ENCODE measurements at places on chromosomes 4 and X. TPM values are rescaled to one million over a fixed set of nuclear protein-coding genes. Genes with fewer than 3 reads are reported as not detected.

Gene DCAF4L1
- 0.38 TPM for total RNA-seq

Gene PF4V1
- not detected for total RNA-seq

Gene ANTXR2
- total RNA-seq: 67.4 TPM

Gene CXCR3
- total RNA-seq: 1.6 TPM

Gene SMIM20
- total RNA-seq: 25.2 TPM

Gene MAP3K15
- 2.1 TPM for total RNA-seq

Gene TSPAN5
- 6.9 TPM for total RNA-seq

Gene MAGEB2
- total RNA-seq: not detected

Gene METAP1
- 30.4 TPM for total RNA-seq

Gene NAA11
- total RNA-seq: not detected

Gene BST1
- 11.0 TPM for total RNA-seq

Gene HTR2C
- total RNA-seq: not detected

Gene CORIN
- 3.7 TPM for total RNA-seq

Gene ADAMTS3
- 3.6 TPM for total RNA-seq

Gene MAGEC3
- total RNA-seq: not detected

Gene TEX13B
- not detected for total RNA-seq

Gene ADH1A
- 3.6 TPM for total RNA-seq

Gene LIMCH1
- 369 TPM for total RNA-seq

Gene TCEAL6
- total RNA-seq: not detected

Gene STARD8
- 39.4 TPM for total RNA-seq

Gene FRMPD4
- 0.29 TPM for total RNA-seq

Gene SPANXB1
- total RNA-seq: not detected
